Left kidney (tissue), 8 donors: ENCODE measurements at places on chromosomes 2 and 18.

- no peak for DNase-seq
Measured at GRCh38 chr2:111519071-111519470, 364.9 kb downstream of the ANAPC1 start.

DNA sequence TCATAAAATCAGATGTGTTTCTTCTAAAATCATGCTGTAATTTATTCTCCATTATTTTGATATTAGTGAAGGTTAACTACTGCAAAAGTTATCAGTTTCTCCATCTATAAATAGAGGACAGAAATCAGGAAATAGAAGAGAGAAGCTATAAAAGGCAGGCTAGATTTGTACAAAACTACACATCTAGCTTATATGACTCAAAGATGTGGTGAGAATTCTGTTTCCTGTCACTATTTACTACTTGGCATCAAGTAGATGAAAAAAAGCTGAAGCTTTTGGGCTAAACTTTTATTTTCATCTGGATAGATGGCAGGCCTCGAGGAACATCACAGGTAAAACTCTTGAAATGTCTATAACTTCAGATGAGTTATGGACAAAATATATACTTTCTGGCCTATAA, 49.8 kb upstream of the NAB1 start:
- DNase-seq = no peak

DNA sequence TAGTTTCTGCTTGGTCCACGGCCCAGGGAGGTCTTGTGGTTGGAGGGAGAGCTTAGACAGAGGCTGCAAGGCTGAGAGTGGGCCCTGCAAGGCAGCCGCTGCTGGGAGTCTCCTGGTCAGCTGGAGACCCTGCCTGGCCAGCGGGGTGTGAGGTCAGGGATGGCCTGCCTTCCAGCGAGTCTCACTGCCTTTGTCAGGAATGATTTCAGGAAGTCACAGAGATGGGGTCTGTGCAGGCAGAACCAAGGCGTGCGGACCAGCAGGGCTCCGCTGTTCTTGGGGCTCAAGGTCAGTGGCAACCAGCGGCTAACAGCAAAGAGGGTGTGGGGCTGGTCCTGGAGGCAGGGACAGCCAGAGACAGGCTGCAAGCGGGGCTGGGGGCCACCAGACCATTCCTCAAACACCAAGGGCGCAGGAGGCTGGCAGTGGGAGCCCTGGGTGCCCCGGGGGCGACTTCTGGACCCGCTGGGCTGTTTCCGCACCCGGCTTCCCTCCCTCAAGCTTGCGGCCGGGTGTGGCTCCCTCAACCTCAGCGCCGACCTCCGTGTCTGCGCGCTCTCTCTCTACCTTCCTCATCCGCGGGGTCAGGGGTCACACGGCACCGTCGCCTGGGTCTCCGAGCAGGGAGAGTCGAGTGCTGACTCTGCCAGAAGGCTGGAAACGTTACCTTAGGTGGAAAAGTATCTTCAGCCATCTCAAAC, 124.5 kb upstream of the CTDP1 start:
- no peak for DNase-seq

- no peak for DNase-seq
Measured at GRCh38 chr2:97750017-97750416, 36.6 kb downstream of the ZAP70 start.

DNA sequence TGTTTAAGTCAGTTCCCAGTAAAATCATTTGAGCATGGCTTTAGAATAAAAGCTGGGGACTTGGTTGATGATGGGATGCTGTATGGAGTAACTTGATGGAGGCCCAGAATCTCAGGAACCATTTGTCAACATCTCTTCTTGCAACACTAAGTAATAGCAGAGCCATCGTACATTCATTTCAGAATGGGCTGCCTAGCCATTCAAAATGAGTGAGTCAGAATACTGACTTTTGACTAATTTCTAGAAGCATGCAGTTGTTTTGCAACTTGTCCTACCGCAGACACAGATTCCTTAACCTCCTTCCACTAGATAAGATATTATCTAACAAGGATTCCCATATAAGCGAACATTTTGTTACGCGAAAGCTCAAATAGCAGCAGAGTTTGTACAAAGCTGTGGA, 229.5 kb downstream of the CNTNAP5 start:
- no peak for DNase-seq

- no peak for DNase-seq
Measured at GRCh38 chr2:138830547-138830946, 50.4 kb upstream of the NXPH2 start.

DNA sequence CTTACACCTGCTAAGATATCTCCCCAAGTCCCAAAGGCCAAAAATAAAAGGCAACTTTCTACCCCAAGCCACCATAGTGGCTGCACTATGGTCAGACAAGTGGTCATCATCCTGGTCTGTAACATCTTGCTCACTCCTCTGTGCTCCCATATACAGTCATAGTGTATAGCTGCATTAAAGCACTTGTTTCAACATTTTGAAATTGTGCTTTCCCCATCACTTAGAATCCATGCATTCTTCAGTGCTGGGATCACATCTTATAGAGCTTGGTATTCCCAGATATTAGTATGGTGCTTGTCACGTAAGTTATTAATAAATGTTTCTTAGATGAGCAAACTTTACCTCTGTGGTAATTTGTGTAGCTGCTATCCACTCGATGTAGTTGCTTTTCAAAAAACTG, 40.4 kb upstream of the CDC42EP3 start:
- no peak for DNase-seq

DNA sequence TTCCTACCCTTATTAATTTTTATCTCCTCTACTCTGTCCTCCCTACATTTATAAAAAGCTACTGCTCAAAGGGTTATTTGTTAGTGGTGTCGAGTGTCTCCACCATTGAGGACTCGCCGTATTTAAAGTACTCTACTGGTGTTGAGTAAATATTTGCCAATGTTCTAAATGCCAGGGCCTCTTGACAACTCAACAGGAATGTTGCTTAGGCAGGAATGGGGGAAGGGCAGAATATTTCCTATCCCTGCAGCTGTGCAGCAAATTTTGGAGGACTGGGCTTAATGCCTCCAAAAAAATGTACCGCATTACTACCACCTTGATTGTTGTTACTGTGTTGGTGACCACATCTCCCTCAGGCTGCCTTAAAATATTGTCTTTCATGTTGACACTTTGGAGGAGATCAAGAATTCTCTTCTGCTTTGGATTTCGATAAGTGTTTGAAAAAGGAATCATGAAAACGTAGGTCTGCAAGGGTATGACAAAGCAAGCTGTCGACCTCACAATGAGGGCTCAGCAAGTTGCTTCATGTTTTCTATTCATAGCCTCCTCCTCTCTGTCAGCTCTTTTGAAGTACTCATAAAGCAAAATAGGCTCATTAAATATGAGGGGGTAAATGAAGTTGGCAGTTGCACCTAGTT, 84.3 kb downstream of the EFEMP1 start:
- DNase-seq = peak; percentile 25

- DNase-seq = peak; percentile 71
Measured at GRCh38 chr2:173831312-173832229, 133.6 kb downstream of the SP3 start.

DNA sequence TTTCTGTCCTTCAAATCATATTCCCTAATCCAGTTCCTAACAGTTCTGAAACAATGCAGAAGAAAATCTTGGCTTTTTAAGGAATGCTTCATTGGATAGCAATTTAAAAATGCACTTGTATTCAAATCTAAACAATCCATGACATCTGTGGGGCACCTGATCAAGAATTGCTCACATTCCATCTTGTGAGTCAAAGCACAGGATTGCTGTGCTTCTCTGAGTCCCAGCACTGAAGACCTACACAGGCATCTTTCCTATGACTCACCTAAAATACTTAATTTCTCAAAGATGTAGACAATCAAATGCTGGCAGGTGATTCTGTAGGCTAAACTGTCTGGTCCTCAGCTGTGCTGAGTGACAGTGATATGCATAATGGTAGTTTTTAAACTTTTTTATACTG, 10.1 kb upstream of the ATP8B1 start:
- DNase-seq = no peak

DNA sequence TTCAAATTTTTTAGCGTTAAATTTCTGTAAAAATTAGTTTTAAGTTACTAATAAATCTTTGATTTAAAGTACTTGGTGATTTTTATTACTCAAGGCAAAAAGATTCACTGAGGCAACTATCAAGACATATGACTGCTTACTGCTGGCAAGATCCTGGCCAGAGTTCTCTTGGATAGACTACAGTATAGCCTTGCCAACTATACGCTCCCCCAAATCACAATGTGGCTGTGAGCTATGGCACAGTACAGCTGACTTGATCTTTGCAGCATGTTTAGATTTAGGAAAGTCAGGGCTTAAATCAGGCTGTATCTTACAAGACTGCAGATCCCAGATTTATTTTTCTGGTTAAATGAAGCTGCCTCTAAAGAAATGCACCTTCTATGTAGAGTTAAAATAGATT, 26.5 kb downstream of the MSTN start:
- no peak for DNase-seq

- DNase-seq = no peak
Measured at GRCh38 chr2:1551905-1552304, 138.6 kb downstream of the TPO start.

- no peak for DNase-seq
Measured at GRCh38 chr2:238287737-238288649, at the start of gene PER2. TSS of gene PER2 (minus strand) at chr2:238288610. CDS start at chr2:238277936, 10,674 bp downstream.

- DNase-seq = no peak
Measured at GRCh38 chr2:8103085-8103708, 578.7 kb upstream of the ID2 start.

DNA sequence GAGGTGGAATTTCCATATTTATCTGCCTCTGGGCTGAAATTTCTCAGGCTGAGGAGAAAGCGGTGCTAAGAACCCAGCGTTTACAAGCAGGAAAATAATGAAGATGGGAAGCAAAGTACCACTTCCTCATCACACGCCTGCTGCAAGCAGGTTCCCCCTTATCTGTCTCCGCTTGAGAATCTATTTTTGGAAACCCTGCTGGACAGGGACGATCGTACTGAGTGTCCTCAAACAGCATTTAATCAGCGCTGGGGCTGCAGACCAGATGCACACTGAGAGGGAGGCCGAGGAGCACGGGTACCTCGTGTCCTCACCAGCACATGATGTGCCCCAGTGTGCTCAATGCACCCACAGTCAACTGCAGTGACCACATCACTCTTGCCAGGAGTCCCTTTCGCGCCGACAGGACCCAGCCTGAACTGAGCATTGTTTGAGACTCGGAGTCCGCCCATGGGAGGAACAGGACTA, 160.4 kb downstream of the HDAC4 start:
- no peak for DNase-seq

- DNase-seq = no peak
Measured at GRCh38 chr2:2873450-2873811, 504.2 kb downstream of the EIPR1 start.

DNA sequence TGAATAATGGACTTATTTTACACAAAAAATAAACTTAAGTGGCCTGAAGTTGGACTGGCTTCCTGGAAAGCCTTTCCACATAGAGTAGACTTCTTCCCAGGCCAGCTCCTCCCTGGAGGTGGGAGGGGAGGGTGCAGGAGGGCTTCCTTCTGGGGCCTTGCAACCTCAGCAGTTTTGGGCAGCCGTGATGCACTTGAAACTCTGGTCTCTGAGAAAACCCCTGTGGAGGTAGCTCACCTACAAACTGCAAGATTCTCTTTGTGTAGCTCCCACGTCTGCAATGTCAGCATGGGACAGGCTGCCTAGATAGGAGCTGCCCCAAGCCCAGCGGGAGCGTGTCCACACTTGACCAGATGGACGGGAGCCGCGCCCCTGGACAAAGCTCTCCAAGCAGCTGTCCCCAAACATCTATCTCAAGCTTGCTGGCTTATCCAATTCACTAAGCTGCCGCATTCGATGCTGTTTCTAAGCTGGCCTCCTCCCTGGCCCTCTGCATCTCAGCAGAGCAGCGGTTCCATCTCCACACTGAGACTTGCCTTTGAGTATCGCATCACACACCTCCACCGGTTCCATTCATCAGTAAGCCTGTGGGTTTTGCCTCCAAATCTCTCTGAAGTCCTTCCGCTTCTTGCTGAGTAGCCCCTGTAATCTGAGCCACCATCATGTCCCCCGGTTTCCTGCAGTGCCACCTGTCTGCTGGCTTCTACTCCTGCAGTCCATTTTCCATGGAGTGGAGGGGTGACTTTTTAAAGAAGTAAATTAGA, 1.6 kb upstream of the LPIN1 start:
- no peak for DNase-seq

DNA sequence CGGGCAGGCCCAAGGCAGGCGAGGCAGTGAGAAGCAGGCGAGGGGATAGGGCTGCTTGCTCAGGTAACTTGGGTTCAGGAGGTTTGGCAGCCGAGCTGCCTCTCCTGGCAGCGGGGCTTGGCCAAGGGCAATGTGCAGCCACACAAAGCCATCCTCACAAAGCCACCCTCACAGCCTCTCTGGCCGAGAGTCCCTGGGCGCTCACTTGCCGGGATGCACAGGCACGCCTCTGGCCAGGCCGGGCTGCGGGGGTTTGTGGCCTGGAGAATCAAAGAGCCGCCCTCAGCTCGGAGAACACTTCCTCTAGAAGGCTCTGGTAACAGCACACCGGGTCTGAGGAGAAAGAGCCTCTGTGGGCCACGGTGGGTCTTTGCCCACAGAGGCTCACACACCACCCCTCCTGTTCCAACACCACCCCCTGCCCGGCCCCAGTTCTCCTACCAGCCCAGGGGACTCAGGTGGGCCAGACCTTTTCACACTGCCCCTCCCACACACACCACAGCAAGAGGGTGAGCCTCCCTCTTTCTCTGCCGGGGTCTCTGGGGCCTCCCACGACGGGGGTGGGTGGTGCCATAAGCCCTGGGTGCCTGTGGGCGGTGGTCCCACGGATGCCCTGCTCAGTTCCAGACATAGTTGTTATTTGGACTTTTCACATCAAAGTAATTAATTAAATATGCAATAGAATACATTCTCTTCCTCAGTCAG, 186.9 kb downstream of the ZFP36L2 start:
- DNase-seq = no peak

DNA sequence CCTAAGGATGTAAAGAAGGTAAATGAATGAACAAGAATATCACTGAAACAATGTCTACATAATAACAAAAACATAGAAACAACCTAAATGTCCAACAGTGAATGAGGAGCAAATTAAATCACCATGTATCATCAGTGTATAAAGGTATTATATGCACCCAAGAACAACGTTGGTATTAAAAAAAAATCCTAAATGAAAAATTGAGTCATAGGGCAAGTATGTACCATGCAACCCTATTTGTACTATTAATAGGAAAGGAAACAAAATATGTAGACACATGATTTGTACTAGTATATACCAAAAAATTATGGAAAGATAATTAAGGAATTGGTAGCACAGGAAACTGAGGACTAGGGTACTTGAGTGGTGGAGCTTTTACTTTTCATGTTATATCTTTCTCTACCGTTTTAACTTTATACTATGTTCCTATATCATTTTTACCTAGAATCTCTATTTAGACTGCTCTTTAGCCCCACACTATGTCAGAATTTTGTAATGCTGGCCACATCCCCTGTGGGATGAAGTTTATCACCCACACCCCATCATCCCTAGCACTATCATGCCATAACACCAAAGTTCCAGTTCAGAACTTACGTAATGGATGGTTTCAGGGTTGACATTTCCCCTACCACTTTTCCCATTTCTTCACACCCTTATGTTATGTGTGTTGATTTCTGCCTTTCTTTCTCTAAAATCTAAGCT, 25.6 kb downstream of the IKZF2 start:
- no peak for DNase-seq
